ENCODE measurements at places on chromosomes 3 and 15. TPM values are rescaled to one million over a fixed set of nuclear protein-coding genes. Genes with fewer than 3 reads are reported as not detected.

SCN5A gene
- total RNA-seq, result not detected

GUCA1C gene
- not detected for total RNA-seq

ITIH1 gene
- total RNA-seq, result not detected

HERC2 gene
- 54.6 TPM for total RNA-seq

DOCK3 gene
- 0.83 TPM for total RNA-seq

GALNT15 gene
- total RNA-seq, result 18.6 TPM

GOLGA8S gene
- not detected for total RNA-seq

Data from Peyer's patch (tissue), 4 donors.